Stimulated activated effector memory CD8-positive, alpha-beta T cell treated with anti-CD3 and anti-CD28 coated beads, Interleukin-12 subunit alpha, Interleukin-12 subunit beta, amount 100 ng/mL, for 72 hours (primary cell): ENCODE measurements at places on chromosomes 6 and 20.

DNA sequence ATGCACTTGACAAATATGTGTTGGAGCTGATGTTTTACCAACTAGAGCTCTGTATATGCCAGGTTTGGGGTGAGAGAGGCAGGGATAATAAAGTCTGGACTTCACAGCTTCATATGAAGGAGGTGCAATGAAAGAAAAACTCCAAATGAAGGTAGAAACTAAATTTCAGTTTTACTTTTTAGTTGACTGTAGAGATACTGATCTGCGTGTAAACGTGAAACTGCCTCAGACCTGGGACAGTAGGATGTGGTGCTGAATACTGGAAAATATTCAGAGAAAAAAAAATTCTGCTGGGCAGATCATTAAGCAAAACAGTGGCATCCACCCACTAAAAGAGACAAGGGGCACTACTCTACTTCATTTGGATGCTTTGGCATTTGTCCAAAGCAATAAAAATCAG, 94.5 kb downstream of the BACH2 start:
- DNase-seq: no peak

GRCh38 chr20:53048387-53048786, 76.2 kb downstream of the TSHZ2 start:
- DNase-seq: no peak

GRCh38 chr6:46930331-46930730, 8.6 kb upstream of the ADGRF5 start:
- DNase-seq: no peak

GRCh38 chr20:11687546-11688292, 230.0 kb upstream of the BTBD3 start:
- DNase-seq: no peak

GRCh38 chr6:41509580-41509979, 36.6 kb upstream of the FOXP4 start:
- no peak for DNase-seq

DNA sequence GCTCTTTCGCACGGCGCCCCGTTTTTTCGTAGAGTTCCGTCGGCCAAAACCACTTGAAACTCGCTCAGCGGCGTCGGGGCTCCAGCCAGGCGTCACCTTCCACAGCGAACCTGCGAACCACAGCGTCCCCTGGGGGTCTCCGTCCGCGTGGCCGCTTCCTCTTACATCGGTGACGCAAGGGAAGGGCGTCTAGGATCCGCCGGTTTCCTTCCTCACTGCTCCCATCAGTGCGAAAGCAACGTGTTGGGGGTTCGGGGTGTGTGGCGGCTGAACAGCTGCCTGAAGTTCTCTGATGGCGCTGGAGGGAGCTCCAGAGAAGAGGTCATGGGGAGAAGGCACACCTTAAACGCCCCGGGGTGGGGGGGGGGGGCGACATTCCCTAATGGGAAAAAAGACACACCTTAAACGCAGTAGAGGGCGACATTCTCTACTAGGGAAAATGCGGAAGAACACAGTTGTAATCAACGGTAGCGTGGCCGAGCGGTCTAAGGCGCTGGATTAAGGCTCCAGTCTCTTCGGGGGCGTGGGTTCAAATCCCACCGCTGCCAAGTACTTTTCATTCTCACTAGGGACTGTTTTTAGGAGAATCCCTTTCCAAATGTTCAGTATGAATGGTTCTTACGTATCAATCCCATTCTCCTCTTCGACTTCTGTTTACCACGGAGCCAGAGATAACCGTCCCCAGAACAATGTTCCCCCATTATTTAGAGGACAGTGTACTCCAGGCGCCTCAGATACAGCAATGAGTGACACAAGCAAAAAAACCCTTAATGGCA, 16.4 kb downstream of the ZNF311 start:
- peak; percentile 81 for DNase-seq

GRCh38 chr20:64188682-64189529, 24.7 kb downstream of the MYT1 start:
- no peak for DNase-seq

GRCh38 chr6:62775427-62776022, 435.7 kb upstream of the FKBP1C start:
- no peak for DNase-seq

- no peak for DNase-seq
Measured at GRCh38 chr6:80276861-80277260, 170.4 kb downstream of the BCKDHB start.

DNA sequence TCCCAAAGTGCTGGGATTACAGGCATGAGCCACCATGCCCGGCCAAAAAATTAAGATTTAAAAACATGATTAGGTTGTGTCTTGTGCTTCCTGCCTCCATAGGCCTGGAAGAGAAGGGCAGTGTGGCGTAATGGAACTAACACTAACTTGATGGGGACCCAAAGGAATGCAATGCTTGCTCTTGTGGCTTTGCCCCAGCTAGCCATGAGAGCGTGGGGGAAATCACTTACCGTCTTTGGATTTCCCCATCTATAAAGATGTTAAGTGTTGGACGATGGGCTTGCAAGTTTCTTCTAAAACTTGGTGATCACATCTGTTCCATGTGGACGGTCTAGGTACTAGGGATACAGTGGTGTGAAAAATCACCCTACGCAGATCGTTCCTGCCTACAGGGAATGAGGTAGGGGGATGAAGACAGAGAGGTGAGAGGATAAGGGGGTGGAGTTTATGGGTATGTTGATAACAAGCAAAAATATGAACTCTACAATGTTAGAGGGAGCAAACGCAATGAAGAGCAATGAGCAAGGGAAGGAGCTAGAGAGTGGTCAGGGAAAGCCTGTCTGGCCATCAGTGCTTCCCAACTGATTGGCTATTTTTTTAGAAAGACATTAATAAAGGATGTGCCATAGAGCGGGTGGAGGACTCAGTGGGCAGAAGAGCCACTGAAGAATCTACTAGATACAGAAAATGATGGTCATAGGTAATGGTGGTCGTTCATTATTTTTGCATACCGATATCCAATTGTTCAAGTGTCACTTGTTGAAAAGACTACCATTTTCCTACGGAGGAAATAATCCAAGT, 165.2 kb downstream of the BCAS1 start:
- DNase-seq: no peak

DNA sequence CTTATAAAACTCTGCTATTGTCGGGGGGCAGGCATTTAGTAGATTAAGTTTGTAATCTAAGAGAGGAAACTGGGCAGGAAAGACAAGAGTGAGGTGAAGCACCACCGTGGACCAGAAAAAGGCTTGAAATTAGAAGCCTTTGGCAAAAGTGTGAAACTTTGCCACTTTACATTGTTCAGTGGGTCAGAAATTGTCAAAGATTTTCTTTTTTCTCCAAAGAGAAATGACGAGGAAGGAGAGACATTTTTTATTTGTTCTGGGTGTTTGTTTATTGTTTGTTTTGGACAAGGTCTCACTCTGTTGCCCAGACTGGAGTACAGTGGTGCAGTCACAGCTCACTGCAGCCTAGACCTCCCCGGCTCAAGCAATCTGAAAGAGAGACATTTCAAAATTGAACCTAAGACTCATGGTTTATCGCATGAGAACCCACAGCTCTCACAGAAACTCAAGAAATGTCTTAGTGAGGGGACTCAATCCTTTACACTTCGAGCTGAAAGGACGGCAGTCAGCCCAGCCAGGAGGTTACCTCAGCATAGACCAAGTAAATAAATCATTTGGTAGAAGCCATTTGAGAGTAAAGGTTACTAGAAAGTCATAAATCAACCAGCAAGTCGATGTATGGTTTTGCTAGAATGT, 262.8 kb upstream of the TAB2 start:
- DNase-seq: no peak

DNA sequence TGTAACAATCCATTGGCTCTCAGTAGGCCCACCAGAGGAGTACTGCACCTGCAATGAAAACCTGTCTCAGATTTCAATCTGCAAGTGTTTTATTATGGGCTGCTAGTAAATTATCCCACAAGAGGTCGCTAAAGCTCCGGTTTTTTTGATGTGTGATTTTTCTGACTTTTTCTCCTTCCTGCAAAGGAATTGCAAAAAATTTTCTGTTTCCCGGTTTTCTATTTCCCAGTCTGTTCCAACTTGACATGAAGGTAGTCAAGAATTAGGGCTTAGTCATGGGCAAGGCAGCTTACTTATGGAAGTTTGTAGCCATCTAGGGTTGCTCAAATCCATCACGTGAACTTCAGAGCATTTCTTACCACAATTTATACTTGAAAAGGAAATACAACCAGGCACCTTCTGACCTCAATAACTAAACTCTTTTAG, 38.5 kb upstream of the AHI1 start:
- DNase-seq: peak; percentile 56

GRCh38 chr20:23164176-23164601, 78.1 kb upstream of the CD93 start:
- peak; percentile 40 for DNase-seq

GRCh38 chr20:49571553-49571835, 3.6 kb upstream of the PTGIS start:
- DNase-seq: no peak

- no peak for DNase-seq
Measured at GRCh38 chr20:2365666-2366065, 15.0 kb upstream of the TGM6 start.

GRCh38 chr20:62952373-62952967, at the start of gene SLC17A9:
Gene SLC17A9, plus strand, starts transcription at chr20:62952709. Its CDS starts 122 bp downstream, at chr20:62952831.
- peak; percentile 83 for DNase-seq

GRCh38 chr6:72616406-72617015, 5.4 kb upstream of the KCNQ5 start:
- no peak for DNase-seq

- DNase-seq: no peak
Measured at GRCh38 chr20:361561-361960, 14.7 kb downstream of the NRSN2 start.

DNA sequence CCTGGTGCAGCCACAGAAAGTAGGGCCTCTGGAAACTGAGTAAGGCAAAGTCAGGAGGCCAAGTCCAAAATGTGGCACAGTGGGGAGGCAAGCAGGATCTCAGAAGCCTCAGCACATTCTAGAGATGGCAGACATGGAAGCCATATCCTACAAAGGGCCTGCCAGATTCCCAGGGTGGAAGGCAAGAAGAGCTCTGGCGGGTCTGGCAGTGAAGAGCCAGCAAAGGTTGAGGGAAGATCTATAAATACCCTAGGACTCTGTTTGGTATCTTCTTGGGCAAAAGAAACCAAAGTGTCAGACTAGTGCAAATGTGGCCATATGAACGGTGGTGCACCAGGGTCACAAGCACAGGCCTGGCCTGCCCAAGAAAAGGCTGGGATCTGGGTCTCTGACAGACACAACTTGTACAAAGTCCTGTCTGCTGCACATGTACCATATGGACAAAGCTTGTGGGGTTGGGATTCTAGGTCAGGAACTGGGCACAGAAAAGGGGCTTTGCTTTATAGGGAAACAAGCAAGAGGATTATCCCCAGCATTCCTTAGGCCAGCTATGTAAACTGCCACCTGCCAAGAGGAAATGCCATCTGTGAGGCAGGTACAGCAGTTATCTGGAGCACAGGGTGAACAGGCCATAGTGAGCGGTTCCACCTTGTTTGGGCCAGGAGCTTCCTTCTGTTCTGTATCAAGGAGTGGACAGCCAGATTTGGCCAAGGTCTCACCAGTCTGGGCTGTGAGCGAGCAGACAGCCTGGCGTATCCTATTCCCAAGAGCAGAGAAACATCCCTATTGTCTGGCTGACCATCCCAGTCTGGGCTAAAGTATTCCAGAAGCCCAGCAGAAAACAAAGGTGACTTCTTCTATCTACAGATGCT, 36.3 kb upstream of the SLC4A11 start:
- DNase-seq: no peak

GRCh38 chr6:157670466-157671186, 152.4 kb upstream of the SNX9 start:
- DNase-seq: no peak

DNA sequence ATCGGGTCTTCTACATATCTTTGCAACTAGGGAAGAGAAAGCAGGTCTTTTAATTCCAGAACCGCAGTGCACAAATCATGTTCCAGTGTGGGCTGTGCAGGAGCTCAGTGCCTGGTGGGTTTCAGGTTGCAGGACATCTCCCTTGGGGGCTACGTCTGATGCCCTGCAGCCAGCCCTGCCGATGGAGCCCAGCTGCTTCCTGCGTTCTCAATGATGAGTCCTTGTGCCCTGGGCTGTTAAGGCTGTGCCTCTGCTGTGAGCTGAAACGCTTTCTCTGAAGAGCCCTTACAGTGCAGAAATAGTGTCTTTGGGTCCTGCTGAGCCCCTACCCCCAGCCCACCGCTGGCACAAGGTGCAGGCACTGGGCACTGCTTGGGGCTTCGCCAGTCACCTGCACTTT, 192.9 kb downstream of the SYNDIG1 start:
- DNase-seq: no peak

DNA sequence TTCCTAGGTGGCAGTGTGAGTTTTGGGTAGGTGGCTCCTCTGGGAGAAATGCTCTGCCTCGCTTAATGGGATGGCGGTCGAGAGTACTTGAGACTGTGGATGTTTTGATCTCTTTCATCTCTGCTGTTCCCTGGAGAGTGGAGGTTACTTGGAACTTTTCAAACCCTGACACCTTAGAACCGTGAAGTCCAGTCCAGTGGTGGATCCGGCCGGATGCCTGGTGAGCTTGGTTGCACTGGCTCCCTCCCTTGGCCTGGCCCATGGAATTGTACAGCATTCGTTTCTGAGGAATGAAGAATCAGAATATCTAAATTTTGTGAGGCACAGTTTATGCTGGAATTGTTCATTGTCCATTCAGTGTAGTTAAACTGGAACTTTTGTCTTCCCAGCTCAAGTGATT, 51.0 kb downstream of the CSE1L start:
- no peak for DNase-seq

DNA sequence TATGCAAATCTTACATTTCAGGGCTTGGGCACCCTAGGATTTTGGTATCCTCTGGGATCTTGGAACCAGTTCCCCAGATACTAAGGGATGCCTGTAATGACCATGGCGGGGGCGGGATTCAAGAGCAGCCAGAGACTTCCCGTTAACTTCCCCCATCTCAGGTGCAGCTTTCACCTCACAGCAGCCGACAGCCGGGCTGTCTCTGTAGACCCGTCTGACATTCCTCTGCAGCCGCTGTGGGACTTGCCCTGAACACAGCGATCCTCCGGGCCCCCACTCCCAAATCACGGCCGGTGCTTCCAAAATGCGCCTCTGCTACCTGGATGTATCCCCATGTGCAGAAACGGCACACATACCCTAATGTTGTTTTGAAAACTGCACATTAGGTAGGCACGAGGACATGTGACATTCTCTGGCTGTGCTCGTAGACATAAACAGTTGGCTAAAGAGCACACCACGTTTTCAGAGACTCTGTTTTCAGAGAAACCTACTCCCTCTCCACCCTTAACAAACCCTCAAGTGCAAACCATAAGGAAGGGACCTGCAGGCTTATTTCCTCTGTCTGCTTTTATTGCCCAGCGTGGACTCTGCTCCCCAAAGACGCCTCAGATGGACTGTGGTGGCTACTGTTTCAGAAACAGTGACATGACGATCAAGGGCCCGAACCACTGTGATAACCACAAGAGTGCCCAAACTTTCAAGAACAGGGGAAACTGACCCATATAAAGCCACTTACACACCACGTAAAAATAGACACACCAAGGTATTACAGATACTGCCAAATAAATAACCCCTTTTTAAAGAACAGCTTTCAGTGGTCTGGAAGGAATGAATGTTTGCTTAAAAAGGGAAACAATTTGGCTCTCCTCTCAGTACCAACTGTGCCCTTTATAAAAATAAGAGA, 72.9 kb upstream of the FOXC1 start:
- no peak for DNase-seq

GRCh38 chr6:107116328-107116892, 1.1 kb upstream of the BEND3 start:
- DNase-seq: no peak

- DNase-seq: no peak
Measured at GRCh38 chr6:80382811-80383210, 276.3 kb downstream of the BCKDHB start.
